C1 segment of cervical spinal cord (tissue), 14 donors: ENCODE measurements at places on chromosomes 5 and 9.

DNA sequence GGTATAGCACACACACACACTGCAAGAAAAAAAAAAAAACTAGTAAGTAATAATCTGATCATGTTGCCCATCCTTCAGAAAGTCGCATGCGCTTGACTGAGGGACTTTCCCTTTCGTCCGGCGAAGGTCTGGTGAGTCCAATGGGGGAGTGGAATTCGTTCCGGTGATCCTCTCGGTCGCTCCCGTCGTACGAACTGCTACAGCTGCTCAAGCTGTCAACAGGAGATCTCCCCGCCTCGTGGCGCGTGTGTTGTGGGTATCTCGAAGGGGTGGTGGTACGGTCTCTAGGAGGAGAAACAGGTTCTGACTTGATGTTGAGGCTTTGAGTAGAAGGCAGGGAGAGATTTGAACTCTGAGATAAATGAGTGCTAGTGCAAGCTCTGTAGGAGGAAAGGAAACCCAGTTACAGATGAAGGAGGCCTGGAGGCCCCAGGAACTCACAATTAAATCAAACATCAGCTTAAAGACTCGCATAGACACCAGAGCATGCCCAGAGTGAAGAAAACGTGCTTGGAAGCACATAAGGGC lies 160.4 kb downstream of the MEF2C start:
- DNase-seq = no peak

- no peak for DNase-seq
Observed at GRCh38 chr5:109468737-109469420, 59.1 kb upstream of the PJA2 start.

DNA sequence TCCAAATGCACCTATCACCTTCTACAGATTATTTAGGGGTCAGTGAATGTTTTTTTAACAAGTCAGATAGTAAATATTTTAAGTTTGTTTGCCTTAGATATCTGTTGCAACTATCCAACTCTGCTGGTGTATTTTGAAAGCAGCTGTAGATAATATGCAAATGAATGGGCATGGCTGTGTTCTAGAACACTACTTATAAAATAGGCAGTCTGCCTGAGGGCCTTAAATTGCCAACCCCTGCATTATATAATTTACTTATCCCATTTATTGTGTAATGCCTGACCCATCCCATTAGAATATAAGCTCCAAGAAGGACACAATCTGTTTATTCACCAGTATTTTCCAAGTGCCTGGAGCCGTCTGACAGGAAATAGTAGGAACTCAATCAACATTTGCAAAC lies 149.0 kb downstream of the TTC39B start:
- no peak for DNase-seq

- no peak for DNase-seq
Observed at GRCh38 chr5:153358315-153358976, 132.0 kb upstream of the GRIA1 start.

GRCh38 chr5:33310451-33310850 lies 130.3 kb upstream of the TARS1 start:
- DNase-seq = no peak
